ENCODE measurements at places on chromosomes 3 and 15.
A peak's percentile ranks its signal among the peaks of the same experiment; 100 is the strongest.

- DNase-seq: no peak
- no peaks in the 10 kb centered on the region for H3K27me3 ChIP-seq
- H3K36me3 ChIP-seq: no peaks in the 10 kb centered on the region
- no peaks in the 10 kb centered on the region for H3K4me1 ChIP-seq
- no peak overlapping the region for H3K27ac ChIP-seq
Measured at GRCh38 chr3:32820971-32821685, 3.3 kb downstream of the TRIM71 start.

- no peaks in the 10 kb centered on the region for H3K36me3 ChIP-seq
- H3K27me3 ChIP-seq: no peaks in the 10 kb centered on the region
- H3K4me1 ChIP-seq: no peaks in the 10 kb centered on the region
- no peak overlapping the region for H3K4me3 ChIP-seq
- no peak for DNase-seq
Measured at GRCh38 chr3:36193448-36193847, 186.9 kb upstream of the STAC start.

GRCh38 chr3:158107605-158108444, 1.6 kb upstream of the SHOX2 start:
- peak overlapping the region; percentile 93 for H3K4me3 ChIP-seq
- peaks cover 38% of the 10 kb centered on the region for H3K4me1 ChIP-seq
- H3K27me3 ChIP-seq: no peaks in the 10 kb centered on the region
- DNase-seq: peak; percentile 72
- peak overlapping the region; percentile 72 for H3K27ac ChIP-seq

DNA sequence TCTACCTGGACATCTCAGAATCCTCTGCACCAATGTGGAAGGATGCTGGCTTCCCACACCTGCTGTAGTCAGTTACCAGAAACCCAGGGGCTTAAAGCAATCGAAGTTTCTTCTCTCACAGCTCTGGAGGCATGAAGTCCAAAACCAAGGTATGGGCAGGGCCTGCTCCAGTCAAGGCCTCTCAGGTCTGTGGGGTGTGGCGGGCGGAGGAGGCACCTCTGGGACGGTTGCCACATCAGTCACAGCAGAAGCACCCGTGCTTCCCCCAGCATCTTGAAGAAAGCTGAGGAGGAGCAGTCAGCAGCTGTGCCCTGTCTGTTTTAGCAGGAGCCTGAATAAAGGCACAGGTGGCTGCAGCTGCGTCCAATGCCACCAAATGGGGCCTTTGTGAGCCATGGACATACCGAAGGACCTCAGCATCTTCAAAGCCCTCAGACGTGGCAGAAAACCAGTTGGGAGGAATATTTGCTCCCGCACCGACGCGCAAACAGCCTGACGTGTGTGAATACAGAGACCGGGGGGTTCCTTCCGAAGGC, 68.9 kb downstream of the TFRC start:
- no peak for DNase-seq
- H3K27ac ChIP-seq: no peak overlapping the region
- 0 out of 2 replicates have a peak, but pooled peaks cover 6% of the 10 kb centered on the region for H3K27me3 ChIP-seq
- no peak overlapping the region for H3K4me3 ChIP-seq
- H3K4me1 ChIP-seq: no peaks in the 10 kb centered on the region

DNA sequence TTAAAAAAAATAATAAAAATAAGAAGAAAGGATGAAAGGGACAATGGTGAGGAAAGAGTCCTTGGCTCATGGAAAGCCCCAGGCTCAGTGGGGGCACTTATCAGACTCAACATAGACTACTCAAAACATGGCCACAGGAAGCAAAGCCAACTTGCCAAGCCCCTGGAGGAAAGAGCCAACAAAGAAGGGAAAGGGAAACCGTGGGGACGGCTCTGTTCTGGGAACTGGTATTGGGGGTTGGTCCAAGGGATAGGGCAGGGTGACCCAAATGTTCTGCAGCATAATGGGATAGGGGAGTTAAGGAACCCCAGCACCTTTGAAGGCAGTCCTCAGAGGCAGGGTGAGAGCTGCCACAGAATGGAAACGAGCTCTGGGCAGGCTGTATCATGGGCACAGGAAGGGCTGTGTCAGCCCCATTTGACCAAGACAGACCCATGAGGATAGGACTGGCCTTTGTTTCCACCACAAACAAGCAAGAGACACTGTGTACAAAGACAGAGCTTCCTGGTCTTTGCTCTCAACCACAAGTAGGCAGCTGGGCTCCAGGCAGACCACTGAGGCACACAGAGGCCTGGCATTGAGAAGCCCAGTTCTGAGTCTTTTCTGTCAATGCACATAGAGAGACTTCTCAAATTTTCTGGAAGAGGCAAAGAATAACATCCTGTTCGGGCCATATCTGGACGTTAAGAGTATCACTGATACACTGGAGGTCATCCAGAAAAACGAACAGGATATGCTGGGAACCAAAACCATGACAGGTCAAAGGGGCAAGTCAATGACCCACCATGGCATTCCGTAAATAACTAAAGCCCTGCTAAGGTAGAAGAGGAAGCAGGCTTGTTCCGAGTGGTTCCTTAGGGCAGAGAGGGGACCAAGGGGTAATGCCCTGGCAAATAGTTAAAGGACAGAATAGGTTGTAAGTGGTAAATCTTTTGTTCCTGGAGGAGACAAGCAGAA, 10.6 kb upstream of the SEMA7A start:
- no peak for DNase-seq
- H3K27ac ChIP-seq: no peak overlapping the region
- peaks cover 22% of the 10 kb centered on the region for H3K36me3 ChIP-seq
- no peaks in the 10 kb centered on the region for H3K27me3 ChIP-seq

- H3K36me3 ChIP-seq: no peaks in the 10 kb centered on the region
- no peaks in the 10 kb centered on the region for H3K27me3 ChIP-seq
- H3K4me1 ChIP-seq: no peaks in the 10 kb centered on the region
- DNase-seq: no peak
- H3K27ac ChIP-seq: no peak overlapping the region
Measured at GRCh38 chr15:71290002-71290401, 174.7 kb downstream of the THSD4 start.

GRCh38 chr3:123587401-123587800, 2.5 kb upstream of the HACD2 start:
- no peak overlapping the region for H3K4me3 ChIP-seq
- H3K4me1 ChIP-seq: peaks cover 22% of the 10 kb centered on the region
- DNase-seq: no peak

DNA sequence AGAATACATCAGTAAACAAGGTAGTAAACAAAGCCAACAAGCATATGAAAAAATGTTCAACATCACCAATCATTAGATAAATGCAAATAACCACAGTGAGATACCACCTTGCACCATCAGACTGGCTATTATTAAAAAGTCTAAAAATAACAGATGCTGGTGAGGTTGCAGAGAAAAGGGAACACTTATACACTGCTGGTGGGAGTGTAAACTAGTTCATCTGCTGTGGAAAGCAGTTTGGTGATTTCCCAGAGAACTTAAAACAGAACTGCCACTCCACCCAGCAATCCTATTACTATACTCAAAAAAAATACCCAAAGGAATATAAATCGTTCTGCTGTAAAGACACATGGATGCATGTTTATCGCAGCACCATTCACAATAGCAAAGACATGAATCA, 30.3 kb upstream of the ZBTB38 start:
- no peak overlapping the region for H3K27ac ChIP-seq
- H3K36me3 ChIP-seq: no peaks in the 10 kb centered on the region
- H3K4me1 ChIP-seq: peaks cover 11% of the 10 kb centered on the region
- no peak overlapping the region for H3K4me3 ChIP-seq
- DNase-seq: no peak

DNA sequence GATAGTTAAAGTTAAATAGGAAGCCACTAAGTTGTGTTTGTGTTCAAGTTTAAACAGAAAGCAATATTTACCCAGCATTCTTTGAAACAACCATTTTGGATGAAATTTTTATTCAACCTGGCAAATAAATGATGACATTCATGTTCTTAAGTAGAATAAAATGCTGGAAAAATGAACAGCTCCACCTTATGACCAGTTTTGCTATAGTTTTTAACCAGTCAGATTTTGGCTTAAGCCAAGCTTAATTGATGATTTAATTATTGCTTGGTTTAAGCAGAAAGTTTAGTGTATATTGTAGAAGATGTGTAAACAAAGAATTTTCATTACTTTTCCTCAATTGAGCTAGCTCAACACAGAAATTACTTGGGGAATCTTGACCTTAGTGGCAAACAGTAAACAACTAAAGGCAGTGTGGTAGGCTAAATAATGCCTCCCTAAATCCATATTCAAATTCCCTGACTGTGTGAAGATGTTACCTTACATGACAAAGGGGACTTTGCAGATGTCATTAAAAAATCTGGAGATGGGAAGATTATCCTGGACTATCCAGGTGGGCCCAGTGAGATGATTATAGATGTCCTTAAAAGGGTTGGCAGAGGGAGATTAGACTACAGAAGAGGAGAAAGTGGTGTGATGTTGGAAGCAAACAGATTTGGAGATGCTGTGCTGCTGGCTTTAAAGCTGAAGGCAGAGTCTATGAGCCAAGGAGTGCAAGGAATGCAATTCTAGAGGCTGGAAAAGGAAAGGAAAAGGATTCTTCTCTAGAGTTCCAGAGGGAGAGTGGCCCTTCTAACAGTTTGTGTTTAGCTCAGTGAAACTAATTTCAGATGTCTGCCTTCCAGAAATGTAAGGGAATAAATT, 448.6 kb upstream of the GOLIM4 start:
- no peak overlapping the region for H3K4me3 ChIP-seq
- no peak overlapping the region for H3K27ac ChIP-seq
- no peaks in the 10 kb centered on the region for H3K27me3 ChIP-seq
- no peaks in the 10 kb centered on the region for H3K4me1 ChIP-seq

- H3K4me3 ChIP-seq: no peak overlapping the region
- H3K27ac ChIP-seq: no peak overlapping the region
- H3K4me1 ChIP-seq: no peaks in the 10 kb centered on the region
- no peaks in the 10 kb centered on the region for H3K36me3 ChIP-seq
- no peak for DNase-seq
Measured at GRCh38 chr3:138975351-138975750, 28.3 kb downstream of the FOXL2NB start.

DNA sequence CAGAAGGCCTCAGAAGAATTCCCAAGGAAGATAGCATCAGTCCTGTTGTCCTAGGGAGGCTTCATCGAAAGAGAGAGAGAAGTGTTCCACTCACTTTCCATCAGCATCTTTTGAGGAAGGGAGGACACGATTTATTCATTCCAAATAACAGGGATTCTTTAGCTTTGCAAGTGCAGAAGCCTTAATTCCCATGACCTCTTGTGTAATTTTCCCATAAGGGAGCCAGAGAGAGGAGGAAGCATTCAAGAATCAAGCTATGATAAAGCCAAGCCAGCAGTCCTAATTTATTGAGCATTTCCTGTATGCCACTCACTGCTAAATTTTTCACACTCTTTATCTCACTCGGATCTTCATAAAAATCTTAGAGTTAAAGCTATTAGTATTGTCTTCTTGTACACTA, 169.7 kb upstream of the MITF start:
- no peak for DNase-seq
- H3K4me1 ChIP-seq: no peaks in the 10 kb centered on the region
- no peaks in the 10 kb centered on the region for H3K27me3 ChIP-seq

GRCh38 chr15:67946701-67947100, 106.9 kb upstream of the RNU6-1 start:
- no peak overlapping the region for H3K27ac ChIP-seq
- no peak overlapping the region for H3K4me3 ChIP-seq
- no peak for DNase-seq
- no peaks in the 10 kb centered on the region for H3K27me3 ChIP-seq
- no peaks in the 10 kb centered on the region for H3K36me3 ChIP-seq

GRCh38 chr3:52715714-52716305, 9.9 kb downstream of the SPCS1 start:
- peaks cover 11% of the 10 kb centered on the region for H3K36me3 ChIP-seq
- H3K4me1 ChIP-seq: peaks cover 1% of the 10 kb centered on the region
- H3K27me3 ChIP-seq: no peaks in the 10 kb centered on the region

GRCh38 chr3:27511724-27512422, 27.7 kb upstream of the SLC4A7 start:
- peak; percentile 29 for DNase-seq
- H3K36me3 ChIP-seq: no peaks in the 10 kb centered on the region
- no peaks in the 10 kb centered on the region for H3K27me3 ChIP-seq
- no peaks in the 10 kb centered on the region for H3K4me1 ChIP-seq
- H3K27ac ChIP-seq: no peak overlapping the region

GRCh38 chr15:52076889-52077781, 35.4 kb downstream of the BCL2L10 start:
- no peaks in the 10 kb centered on the region for H3K36me3 ChIP-seq
- H3K27ac ChIP-seq: no peak overlapping the region
- H3K4me3 ChIP-seq: no peak overlapping the region
- H3K27me3 ChIP-seq: no peaks in the 10 kb centered on the region

GRCh38 chr3:29486096-29486495, 205.2 kb downstream of the RBMS3 start:
- H3K36me3 ChIP-seq: no peaks in the 10 kb centered on the region
- H3K27ac ChIP-seq: no peak overlapping the region
- H3K4me3 ChIP-seq: no peak overlapping the region
- H3K4me1 ChIP-seq: no peaks in the 10 kb centered on the region
- no peaks in the 10 kb centered on the region for H3K27me3 ChIP-seq
- no peak for DNase-seq

DNA sequence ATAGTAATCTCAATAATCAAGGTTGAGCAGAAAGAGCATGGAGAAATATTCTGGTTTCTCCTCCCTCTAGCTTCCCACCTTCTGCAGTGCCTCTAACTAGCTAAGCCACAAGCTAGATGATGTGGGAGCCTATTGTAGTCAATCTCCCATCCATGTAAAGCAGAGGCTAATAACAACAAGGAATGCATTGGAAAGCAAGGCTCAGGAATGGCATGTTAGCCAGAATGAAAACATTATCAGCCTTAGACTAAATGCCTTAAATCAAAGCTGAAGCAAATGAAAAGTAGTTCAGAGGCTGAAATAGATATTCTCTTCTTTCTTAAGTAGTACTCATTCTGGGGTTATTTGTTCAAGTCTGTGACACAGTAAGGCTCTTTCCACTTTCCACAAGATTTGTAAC, 350.3 kb upstream of the DPPA4 start:
- H3K27me3 ChIP-seq: no peaks in the 10 kb centered on the region
- H3K27ac ChIP-seq: no peak overlapping the region
- H3K4me1 ChIP-seq: no peaks in the 10 kb centered on the region
- no peak for DNase-seq
- no peaks in the 10 kb centered on the region for H3K36me3 ChIP-seq
- no peak overlapping the region for H3K4me3 ChIP-seq

DNA sequence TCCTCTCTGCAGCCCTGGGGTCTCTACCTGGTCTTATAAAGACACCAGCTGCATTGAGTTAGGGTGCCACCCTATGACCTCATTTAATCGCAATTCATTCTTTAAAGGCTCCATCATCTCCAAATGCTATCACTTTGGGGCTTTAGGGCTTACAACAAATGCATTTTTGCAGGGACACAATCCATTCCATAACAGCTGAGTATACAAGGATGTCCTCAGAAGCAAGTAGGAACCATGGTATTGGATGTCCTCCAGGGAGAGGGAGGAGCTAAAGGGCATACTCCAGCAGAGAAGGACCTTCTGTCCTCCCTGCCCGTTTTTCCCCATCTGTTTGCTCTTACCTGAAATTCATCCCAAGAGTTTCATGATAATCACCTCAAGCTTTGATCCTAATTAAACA, 30.3 kb downstream of the UMPS start:
- H3K4me1 ChIP-seq: peaks cover 3% of the 10 kb centered on the region
- H3K27ac ChIP-seq: no peak overlapping the region
- H3K27me3 ChIP-seq: no peaks in the 10 kb centered on the region
- no peak overlapping the region for H3K4me3 ChIP-seq
- no peak for DNase-seq

GRCh38 chr3:182671942-182672341, 121.4 kb upstream of the ATP11B start:
- no peak overlapping the region for H3K4me3 ChIP-seq
- H3K4me1 ChIP-seq: no peaks in the 10 kb centered on the region
- no peak for DNase-seq
- H3K27me3 ChIP-seq: no peaks in the 10 kb centered on the region
- no peaks in the 10 kb centered on the region for H3K36me3 ChIP-seq

GRCh38 chr15:41334293-41335120, 1.8 kb downstream of the NUSAP1 start:
- DNase-seq: no peak
- peak overlapping the region; percentile 83 for H3K4me3 ChIP-seq
- 0 out of 2 replicates have a peak overlapping the region, but pooled peaks have one; percentile 2 for H3K27ac ChIP-seq
- H3K36me3 ChIP-seq: peaks cover 15% of the 10 kb centered on the region
- H3K4me1 ChIP-seq: peaks cover 23% of the 10 kb centered on the region

All from Karpas-422 (cell line).